ENCODE measurements at places on chromosomes 2 and 18.
A peak's percentile ranks its signal among the peaks of the same experiment; 100 is the strongest.

DNA sequence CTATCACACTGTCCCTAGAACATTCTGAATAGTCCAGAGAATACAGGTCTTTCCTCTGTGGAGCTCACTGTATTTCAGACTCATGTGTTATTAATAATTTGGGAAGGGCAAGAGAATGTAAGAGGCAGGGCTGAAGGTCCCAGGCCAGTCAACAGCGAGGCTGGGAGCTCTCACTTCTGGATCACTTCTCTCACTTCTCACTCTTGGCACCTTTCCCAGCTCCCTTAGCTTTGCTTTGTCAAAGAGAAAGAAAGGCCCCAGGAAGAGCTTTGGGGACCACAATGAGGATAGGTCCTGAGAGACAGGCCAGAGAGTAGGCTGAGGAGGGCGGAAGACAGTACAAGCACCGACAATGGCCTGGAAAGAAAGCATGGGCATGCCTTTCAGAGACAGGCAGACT is 11.2 kb downstream of the EFR3B start:
- no peak for DNase-seq

DNA sequence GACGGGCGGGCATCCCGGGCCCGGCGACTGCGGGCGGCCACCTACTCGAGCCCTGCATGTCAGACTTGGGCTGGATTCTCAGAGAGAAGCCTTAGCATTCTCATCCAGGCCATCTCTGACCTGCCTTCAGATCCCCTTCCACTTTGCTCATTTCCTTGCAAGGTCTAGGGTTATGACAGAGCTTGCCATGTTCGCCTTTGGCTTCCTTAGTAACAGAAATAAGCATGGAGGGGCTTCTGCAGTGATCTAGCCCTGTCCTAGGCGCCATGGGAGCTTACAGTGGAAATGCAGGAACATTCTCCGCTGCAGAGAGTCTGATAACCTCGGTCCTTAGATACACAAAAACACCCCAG is 632 bp upstream of the ACVR1 start:
- no peak for DNase-seq

DNA sequence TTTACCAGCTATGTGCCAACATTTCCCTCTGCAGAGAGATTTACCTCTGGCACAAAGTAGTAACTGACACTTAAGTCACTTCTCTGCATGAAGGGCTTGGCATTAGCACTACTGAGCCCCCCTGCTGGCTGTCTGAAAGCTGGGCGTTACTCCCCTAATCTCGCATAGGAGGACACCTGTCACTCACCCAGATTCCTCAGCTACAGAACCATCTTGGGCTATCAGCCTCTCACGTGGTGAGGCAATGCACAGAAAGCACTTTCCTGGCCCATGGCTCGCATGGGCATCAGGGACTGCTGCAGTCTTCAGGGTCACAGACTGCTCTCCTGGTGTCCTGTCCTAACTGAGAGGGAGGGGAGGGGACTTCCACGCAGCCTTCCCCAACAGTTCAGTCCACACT is 12.0 kb downstream of the SERPINE2 start:
- no peak for DNase-seq

- DNase-seq, result peak; percentile 39
Measured at GRCh38 chr2:99648178-99648844, 158.5 kb upstream of the REV1 start.

GRCh38 chr2:96136129-96136720 is 2.1 kb downstream of the ASTL start:
- DNase-seq, result no peak

- DNase-seq, result no peak
Measured at GRCh38 chr2:236536727-236537398, 32.8 kb upstream of the ACKR3 start.

DNA sequence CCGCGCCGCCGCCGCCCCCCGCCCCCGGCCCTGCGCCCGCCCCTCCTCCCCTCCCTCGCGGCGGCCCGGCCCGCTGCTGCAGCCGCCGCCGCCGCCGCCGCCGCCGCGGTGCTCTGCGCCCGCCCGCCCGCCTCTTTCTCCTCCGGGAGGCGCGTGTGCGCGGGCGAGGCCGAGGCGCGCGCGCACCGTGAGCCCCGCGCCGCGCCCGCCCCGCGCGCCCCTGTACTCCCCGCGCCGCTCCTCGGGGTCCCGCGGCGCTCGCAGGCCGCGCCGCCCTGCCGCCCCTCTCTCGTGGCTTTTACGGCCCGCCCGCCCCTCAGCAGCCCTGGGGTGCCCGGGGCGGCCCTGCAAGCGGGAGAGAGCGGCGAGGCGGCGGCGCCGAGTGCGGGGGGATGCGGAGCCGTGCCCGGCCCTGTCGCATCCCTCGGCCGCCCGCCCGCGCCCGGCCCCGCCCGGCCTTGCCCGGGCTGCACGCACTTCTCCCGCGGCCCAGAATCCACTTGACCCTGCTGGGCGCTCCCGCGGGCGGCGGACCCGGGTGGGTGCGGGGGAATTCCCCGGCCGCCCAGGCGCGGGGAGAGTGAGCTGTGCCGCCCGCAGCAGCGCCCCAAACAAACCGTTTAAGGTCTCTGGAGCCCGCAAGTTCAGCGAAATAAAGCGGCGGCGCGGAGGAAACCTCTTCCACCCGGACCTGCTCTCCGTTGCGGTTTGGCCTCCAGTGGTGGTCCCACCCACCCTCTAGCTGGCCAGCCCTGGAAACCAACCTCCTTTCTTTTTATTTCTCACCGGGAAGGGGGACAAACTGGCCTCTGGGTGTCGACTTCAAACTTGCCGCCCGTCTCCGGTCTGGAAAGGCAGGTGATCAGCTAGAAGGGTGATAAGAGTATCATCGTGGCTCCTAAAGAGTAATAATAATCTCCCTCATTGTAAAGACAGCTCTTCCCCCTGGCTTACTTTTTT is 37.4 kb downstream of the AFF3 start:
- peak; percentile 7 for DNase-seq

DNA sequence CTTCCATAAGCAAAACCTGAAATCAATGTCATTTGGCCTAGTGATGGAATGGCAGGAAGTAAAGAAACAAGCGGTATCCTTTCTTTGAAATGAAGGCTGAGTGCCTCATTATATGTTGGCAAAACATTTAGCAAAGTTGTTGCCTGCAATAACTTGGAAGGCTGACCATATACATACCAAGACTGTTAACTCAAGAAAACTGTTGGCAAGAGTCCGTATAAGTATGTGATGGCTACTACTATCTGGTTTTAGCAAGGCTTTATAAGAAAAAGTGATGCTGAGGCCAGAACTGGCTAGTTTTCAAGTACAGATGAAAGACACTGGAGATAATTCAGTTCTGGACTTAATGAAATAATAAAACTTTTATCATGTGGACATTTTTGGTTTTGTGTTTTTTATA is 356.2 kb downstream of the ZNF521 start:
- no peak for DNase-seq

DNA sequence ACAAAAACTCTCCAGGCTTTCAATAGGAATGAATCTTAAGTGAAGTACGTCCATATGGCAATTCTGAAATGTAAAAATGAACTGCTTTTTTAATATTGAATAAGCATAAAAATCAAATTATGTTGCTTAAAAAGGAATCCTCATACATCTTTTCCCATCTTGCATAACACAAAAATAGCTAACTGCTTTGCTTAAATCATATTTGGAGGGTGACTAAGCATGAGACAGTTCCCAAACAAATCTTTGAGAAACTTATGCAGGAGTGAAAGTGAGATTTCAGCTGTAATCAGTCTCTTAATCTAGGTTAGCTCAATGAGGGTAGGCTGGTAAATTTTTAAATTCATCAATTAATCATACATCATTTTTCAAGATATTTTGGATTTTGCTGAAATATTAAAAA is 111.5 kb downstream of the MBD5 start:
- DNase-seq, result peak; percentile 49

DNA sequence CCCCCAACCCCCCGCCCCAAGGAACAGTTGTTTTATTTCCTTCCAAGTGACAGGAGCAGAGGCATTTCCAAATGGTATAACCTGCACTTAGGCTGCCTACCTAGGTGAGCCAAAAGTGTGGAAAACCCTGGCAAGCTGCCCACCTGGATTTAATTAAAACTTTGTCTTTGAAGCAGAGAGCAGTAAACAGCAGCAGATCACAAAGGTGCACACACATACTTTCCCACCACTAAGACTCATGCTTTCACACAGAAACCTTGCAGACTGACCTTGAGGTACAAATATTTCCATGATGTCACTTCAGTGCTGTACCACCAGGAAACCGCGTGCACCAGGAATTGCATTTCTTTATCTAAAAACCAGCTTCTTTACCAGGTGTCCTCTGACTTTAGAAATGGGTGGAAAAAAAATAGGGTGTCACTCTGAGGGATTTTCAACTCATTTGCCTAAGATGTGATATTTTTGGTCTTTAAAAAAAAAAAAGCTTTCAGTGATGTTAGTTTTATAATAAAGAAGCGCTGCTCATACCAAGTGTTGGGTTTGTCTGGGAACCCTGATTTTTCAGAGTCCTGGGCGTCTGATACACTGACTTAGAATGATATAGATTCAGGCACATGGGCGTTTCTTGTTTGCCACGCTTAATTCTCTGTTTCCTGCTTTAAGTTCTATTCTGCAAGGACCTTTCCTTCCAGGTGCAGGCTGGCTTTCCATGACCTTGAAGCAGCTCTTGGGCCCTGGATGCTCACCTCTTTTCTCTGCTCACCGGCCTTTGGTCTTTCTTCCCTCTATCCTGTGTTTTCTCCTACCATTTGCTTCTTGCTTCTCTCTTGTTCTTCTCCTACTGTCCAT is 70.7 kb upstream of the BCL2L11 start:
- DNase-seq, result peak; percentile 79

DNA sequence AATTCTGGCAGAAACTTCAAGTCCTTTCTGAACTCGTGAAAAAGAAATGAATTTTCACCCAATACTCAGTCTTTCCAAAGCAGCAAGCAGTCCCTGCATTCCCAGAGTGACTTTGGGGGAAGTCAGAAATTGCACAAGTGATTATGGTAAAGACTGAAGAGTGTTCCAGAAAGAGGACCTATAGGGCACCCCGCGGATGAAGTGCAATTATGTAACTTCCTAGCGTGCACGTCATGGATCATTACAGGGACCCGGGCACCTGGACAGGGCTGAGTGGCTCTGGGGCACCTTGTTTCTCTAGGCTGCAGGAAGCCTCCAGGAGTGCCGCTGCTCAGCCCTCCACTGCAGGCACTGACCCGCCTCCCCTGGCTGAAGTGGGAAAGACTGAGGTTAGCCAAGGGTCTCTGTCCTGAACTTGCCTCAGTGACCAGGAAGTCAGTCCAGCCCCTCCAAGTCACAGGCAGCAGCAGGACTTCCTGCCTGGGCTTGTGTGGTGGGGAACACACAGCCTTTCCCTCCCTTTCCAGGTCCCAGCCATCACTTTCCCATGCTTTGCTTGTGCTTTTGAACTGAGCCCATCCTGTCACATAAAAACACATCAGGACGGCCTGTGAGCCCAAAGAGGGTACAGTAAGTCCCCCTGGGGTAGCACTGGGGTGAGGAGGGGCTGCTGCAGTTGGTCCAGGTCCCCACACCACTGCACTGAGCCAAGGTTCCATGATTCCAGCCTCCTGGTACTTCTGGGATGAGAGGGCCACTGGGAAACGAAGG is 19.8 kb downstream of the TMEM185B start:
- no peak for DNase-seq

DNA sequence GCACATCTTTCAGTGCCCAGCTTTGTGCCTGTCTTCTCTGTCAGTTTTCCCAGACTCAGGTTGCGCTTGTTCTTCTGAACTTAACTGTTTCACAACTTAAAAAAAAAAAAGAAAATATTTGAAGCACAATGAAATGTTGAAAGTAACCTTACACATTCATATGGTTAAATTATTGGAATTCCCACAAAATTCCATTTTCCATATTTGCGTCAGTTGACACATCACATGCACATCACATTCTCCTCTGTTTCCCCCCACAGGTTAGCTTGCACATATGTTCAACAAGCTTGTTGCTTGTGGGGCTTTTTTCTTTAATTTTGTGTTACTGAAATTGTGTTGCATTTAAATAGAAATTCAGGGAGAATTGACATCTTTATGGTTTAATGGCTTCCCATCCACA is 8.3 kb downstream of the MYO1B start:
- no peak for DNase-seq

DNA sequence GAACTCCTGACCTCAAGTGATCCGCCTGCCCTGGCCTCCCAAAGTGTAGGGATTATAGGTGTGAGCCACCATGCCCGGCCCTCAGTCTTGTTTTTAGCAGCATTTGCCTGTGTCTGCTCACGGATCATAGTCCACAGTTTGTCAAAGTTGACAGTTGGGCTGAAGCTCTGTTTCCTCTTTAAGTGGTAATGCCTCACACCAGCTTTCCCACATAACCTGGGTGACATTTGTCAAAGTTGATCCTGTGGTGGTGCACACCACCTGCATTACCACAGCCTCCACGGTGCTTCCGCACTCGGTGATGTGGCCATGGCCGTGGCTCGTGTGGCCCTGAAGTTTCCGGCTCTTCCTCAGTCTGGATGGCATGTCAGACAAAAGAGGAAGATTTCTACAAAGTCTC is 27.1 kb downstream of the RAB31 start:
- DNase-seq, result no peak

- DNase-seq, result no peak
Measured at GRCh38 chr18:34117319-34117718, 107.4 kb downstream of the NOL4 start.

- DNase-seq, result peak; percentile 58
Measured at GRCh38 chr2:47639467-47639866, 143.5 kb upstream of the MSH6 start.

- DNase-seq, result no peak
Measured at GRCh38 chr2:36915627-36916026, 50.7 kb downstream of the STRN start.

DNA sequence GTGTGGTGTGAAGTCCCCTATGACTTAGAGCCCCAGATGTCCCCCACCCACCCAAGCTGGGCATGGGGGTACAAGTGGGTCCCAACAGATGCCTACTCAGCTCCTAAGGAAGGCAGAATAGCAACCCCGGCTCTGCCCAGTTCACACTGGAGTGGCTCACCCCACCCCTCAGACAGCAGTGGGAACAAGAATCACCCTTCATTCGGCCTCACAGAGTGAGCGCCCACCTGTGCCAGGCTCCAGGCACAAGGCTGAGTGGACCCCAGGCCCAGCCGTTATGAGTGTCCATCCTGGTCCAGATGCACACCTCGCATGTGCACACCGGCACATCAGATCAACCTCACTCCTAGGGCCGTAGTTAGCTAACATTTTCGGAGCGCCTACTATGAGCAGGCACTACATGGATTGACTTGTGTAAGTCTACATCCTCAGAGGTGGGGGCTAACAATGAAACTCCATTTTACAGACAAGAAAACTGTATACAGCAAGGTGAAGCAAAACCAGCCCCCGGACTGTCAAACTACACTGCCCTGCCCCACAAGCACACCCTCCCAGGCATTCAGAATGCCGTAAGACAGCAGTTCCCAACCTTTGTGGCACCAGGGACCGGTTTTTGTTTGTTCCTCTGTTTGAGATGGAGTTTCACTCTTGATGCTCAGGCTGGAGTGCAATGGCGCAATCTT is 2.8 kb upstream of the ASTL start:
- DNase-seq, result no peak

- DNase-seq, result no peak
Measured at GRCh38 chr2:198441901-198442300, 637.5 kb downstream of the PLCL1 start.

DNA sequence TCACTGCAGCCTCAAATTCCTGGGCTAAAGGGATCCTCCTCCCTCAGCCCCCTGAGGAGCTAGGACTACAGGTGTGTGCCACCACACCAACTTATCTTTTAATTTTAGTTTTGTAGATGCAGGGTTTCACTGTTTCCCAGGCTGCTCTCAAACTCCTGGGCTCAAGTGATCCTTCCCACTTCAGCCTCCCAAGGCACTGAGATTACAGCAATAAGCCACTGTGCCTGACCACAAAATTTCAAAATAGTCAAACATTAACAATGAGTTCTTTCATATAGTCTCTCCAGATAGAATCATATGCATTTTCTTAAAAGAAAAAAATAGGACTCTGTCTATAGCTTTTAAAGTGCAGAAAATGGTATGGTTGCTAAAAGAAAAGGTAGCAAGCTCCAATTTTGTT is 24.9 kb upstream of the PID1 start:
- DNase-seq, result no peak
